Stimulated activated CD8-positive, alpha-beta memory T cell treated with anti-CD3 and anti-CD28 coated beads, Interleukin-15, amount 100 ng/mL, for 4 hours (primary cell): ENCODE measurements at places on chromosomes 2 and 18.

DNA sequence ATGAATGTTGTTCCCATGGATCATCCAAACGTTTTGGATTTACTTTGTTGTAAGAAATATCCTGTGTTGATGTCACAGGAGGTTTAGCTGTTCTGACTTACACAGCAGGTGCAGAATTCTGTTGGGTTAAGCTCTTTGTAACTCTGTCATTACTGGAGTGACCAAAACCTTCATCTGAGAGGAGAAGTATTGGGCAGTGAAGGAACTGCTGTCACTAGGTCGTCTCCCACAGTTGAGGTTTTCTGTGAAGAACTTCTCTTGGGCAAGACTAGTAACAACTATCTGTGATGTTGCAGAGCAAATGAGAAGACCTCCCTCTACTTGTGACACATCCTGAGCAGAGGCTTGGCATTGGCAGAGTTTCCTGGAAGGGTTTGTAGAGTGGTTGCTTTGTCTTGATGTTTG lies 2.9 kb downstream of the SPTBN1 start:
- no peak for DNase-seq

DNA sequence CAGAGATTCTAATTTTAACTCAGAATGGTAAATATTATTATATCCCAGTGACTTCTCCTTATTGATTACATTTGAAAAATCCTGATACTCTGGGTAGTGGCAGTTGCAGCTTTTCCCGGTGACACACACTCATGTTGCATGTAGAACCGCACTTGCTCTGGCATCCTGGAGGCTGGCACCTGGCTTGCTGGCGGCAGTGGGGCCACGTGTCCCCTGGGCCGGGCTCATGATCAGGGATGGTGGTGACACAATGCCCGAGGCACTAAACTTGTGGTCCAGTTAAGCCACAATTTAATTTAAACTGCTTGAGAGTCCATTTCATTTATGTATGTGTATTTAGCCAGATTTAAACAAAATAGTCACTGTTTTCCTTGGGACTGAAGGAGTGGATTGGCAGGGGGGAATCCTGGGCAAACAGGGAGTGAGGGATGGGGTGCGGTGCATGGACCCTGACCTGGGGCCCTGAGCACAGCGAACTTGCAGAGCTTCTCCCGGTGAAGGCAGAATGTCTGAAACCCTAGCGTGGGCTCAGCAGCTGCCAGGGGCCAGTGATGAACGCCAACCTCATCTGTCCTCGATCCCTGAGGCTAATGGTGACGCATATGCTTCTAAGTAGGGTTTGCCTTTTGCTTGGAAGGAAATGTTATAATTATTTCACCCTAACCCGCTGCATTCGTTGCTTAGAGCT lies 50.0 kb downstream of the KCNG2 start:
- no peak for DNase-seq

DNA sequence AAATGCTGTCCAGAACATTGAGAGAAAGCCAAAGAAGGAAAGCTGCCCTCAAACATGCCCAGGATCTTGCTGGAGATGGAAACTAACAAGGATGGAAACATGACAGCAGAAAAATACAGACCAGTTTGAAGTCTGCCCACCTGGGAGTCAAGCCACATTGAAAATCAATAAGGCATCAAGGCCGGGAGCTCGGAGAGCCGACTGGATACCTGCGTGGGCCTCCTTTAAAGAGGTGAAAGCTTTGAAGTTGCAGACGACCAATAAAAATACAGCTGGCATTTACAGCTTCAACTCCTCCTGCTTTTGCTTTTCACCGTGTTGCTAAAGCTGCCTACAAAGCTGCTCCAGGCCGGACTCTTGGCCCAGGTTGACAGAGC lies 279.7 kb downstream of the SRBD1 start:
- DNase-seq: no peak

DNA sequence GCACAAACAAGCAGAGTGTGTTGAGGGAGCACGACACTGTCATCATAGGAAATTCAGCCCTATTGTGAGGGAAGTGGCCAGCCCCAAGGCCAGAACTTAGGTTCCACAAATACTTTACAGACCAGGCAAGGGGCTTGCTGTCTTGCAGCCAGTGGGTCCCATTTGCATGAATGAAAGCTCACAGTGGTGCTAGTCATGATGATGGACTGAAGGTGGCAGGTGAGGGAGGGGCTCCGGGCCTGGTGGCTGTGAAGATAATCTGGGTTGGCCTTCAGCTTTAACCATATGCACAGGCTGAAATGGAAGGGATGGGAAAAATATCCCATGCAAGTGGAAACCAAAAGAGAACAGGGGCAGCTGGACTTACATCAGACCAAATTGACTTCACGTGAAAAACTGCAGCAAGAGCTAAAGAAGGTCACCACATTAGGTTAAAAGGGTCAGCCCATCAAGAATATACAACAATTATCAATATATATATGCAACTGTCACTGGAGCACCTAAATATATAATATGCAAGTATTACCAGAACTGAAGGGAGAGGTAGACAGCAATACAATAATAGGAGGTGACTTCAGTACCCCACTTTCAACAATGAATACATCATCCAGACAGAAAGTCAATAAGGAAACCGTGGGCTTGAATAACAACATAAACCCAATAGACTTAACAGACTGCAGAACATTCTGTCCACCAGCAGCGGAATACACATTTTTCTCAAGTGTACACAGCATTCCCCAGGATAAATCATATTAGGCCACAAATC lies 39.6 kb downstream of the DCDC2C start:
- DNase-seq: no peak

DNA sequence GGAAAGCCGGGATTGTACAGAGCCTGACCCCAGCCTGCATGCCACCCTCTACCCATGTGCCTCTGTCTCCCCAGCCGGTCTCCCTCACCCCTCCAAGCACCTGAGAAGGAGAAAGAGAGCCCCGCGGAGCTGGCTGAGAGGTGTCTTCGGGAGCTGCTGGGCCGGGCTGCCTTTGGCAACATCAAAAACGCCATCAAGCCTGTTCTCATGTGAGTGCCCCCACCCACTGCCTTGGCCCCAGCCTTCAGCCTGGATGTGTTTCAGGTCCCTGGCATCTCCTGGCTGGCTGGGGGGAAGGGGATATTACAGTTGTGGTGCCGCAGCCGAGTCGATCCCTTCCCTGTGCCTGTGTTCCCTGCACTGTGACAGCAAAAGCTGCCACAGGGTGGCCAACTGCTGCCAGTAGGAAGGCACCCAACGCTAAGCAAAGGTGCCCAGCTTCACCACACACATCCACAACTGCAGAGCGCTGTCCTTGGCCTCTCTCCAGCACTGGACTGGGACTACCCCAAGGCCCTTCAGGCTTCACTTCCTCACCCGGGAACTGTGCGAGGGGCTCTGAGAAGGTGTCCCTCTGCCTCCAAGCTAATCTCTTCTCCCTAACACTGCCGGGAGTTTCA lies 38.4 kb downstream of the POMC start:
- no peak for DNase-seq

DNA sequence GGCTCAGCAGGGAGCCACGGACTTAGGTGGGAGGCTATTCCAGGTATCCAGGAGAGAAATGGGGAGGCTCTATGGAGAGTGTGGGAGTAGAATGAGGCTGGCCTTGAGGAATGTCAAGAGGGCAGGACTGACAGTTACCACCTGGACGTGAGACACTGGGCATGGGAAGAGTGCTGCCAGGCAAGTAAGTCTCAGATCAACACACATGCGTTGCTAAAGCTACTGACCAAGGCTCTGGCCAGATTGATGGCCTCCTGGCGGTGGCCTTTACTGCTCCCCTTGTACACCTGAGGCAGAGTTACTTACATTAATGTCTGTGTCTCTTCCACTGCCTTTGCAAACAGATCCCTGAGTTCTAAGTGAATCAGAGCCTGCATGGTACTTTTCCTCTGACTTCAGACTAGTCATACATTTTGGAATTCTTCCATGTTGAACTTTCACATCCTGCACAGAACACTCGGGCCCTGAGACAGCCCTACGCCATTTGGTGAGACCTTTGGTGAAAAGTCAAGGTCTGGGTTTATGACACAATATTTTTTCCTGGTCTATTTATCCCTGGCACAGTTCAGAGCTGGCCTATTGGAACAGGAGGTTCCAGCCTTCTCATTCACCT lies 398.8 kb upstream of the TRIB2 start:
- DNase-seq: no peak

GRCh38 chr2:239824866-239825704 lies 200.1 kb downstream of the NDUFA10 start:
- no peak for DNase-seq

DNA sequence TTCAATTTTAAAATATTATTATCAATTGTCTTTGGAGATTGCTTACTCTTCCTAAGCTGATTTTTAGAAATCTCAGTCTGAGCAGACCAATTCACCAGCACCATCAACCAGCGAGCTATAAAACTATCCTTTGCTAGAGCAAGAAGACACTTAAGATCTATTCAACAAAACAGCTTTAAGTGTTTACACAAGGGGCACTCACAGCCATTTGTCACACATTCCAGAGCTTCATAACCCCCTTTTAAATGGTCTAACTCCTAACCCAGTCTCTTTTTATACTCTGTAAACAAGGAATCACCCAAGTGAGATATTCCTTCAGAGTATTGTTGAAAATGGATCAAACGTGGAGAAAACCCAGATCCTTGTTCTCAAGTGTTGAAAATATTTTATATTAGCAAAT lies 1294.1 kb upstream of the CHAC2 start:
- no peak for DNase-seq

GRCh38 chr2:45830322-45830721 lies 178.8 kb downstream of the PRKCE start:
- no peak for DNase-seq

DNA sequence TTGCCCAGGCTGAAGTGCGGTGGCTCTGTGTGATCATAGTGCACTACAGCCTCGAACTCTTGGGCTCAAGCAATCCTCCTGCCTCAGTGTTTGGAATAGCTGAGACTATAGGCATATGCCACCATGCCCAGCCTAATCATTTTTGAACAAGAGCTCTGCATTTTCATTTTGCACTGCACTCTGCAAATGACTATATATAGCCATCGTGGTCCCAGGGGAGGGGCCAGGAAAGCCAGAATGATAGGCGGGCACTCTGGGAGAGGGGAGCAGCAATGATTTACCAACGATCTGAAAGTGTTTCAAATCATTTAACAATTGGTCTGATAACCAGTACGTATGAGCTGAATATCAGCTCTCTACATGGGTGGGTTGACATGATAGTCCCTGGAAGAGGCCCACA lies 22.3 kb upstream of the ST3GAL5 start:
- DNase-seq: no peak

GRCh38 chr2:222572751-222573174 lies 83.1 kb downstream of the FARSB start:
- no peak for DNase-seq

DNA sequence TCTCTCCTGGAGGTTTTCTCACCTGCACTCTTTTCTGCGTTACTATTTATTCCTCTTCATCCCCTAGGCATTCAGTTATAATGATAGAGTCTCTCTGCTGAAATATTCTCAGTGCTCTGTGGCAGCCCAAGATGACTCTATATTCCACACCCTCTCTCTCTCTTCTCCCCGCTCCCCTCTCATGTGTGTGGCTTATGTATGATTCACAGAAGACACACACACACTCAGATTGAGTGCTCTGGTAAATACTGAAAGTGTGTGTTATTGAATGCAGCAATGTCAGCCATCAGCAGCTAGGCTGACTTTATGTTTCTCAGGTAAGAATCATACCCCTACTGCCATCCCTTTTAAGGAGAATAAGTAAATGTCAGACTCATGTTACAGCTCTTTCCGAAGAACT lies 201.2 kb downstream of the SLC4A10 start:
- no peak for DNase-seq

GRCh38 chr2:56297671-56298070 lies 113.9 kb downstream of the CCDC85A start:
- DNase-seq: no peak

DNA sequence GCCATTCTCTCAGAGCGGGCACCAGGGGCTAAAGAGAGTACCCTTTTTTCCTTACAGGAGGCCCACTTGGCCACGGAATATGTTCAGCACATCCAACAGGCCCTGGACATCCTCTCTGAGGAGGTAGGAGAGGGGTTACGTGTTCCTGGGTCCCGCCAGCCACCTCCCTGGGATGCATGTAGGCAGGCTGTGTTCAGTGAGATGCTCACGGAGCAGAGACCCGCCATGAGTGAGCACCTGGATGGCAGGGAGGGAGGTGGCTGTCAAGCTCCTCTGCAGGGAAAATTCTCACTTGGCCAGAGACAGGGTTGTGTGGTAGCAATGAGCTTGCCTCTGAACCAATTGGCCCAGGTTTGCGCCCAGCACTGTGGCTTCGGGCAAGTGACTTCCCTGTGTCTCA lies 123.1 kb upstream of the PPP1CB start:
- DNase-seq: no peak

DNA sequence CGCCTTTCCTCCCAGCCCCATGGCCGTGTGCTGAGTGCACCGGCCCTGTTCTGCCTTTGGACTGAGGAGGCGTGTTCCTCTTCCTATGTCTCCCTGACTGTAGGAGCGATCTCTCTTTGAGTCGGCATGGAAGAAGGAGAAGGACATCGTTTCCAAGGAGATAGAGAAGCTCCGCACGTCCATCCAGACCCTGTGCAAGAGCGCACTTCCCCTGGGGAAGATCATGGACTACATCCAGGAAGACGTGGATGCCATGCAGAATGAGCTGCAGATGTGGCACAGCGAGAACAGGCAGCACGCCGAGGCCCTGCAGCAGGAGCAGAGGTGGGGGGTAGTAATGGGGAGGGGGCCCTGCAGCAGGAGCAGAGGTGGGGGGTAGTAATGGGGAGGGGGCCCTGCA lies 29.4 kb upstream of the ASB1 start:
- DNase-seq: no peak
